ENCODE measurements at places on chromosomes 2 and 18.
A peak's percentile ranks its signal among the peaks of the same experiment; 100 is the strongest.

GRCh38 chr2:26471289-26471688, 6.6 kb downstream of the OTOF start:
- no peak for DNase-seq

- no peak for DNase-seq
Observed at GRCh38 chr18:26473672-26474071, 74.7 kb downstream of the KCTD1 start.

GRCh38 chr2:167196461-167197252, 308.4 kb downstream of the XIRP2 start:
- peak; percentile 69 for DNase-seq

GRCh38 chr2:182242609-182243008, 184.2 kb downstream of the PDE1A start:
- no peak for DNase-seq

DNA sequence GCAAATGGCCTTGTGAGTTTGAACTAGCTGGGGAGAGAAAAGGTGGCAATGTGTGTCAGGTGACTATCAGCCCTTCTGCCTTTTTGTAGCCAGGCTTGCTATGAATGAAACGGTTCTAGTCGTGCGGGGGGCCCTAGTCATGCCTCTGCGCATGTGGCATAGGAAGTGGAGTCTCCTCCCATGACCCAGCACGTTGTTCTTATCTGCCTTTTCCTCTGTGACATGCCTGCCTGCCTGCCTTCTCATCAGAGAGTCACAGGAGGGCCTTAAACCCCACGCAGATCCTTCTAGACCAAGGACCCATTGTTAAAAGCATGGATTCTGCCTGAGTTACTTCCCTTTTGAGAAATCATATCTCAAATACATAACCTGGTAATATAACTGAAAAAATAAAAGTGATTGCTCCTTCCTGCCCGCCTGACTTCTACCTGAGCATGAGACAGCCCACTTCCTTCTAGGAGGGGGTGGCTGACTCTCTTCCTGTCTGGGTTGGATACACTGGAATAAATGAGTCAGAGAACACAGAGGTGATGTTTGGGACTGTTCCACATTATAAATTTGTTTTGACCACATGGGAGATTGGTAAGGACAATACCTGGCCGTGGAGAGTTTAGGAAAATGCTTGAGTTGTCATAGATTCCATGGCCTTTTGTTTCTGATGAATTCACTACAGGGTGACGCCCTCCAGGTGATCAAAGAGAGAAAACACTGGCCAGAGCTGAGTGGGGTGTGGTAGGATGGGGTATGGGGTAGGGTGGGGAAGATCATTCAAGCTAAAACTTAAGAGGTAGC, 49.8 kb downstream of the FBLN7 start:
- peak; percentile 2 for DNase-seq

DNA sequence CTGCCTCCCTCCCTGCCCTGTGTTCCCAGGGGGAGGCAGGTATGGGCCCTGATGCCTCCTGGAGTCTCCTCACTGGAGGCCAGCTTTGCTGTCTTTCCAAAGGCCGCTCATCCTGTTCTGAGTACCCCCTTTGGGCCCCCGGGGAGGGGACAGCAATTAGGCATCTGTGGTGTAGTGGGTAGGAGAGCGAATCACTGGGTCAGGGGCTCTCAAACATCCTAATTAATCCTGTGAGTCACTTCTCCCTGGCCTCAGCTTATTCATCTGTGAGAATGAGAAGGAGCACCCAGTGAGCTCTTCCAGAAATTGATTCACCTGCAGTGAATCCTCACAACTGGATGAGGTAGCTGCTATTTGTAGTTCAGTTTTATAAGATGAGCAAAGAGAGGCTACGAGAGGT, 16.4 kb downstream of the TET3 start:
- no peak for DNase-seq

GRCh38 chr2:231992888-231993287, 31.4 kb downstream of the DIS3L2 start:
- DNase-seq, result no peak

- DNase-seq, result no peak
Observed at GRCh38 chr2:21822505-21822904, 698.7 kb downstream of the TDRD15 start.

DNA sequence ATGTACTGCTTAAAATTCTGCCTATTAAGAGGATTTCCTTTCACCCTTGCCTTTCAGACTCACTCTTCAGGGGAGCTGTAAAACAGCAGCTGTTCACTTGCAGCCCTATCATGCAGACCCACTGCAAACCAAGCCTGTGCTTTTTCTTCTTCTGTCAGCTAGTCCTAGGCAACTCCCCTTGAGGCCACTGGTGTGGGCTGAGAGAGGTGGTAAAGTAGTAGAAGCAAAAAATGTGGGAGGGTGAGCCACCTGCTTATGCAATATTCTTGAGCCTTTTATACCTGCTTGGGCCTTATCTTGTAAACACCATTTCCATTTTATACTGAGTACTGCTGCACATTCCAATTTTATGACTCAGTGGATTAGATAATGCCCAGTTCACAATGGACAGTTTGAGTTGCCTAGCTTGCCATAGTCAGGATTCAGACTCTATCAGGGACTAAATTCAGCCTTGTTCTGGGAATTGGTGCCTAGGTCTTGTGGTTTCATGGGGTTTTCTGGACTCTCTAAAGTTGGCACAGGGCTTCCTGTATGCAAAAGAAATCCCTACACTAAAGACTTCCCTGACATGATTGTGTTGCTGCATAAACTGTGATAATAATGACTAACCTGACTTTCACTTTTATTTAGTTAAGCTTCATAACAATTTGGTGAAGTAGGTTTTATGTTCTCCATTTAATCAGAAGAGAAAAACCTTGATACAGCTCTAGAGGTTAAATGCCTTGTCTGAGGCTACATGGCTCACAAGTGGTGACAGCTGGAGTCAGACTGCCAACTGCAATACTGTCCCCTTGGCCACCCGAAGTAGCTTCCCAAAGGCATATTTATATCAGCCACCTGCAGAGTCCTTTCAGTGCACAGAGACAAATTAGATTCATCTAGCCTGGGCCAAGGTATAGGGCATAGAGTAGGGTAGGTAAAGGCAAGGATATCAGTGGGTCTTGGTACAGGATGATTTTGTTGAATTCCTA, 47.4 kb upstream of the KDM3A start:
- no peak for DNase-seq

Measured in DMS153 (cell line).